ENCODE measurements at places on chromosomes 13 and 19.

DNA sequence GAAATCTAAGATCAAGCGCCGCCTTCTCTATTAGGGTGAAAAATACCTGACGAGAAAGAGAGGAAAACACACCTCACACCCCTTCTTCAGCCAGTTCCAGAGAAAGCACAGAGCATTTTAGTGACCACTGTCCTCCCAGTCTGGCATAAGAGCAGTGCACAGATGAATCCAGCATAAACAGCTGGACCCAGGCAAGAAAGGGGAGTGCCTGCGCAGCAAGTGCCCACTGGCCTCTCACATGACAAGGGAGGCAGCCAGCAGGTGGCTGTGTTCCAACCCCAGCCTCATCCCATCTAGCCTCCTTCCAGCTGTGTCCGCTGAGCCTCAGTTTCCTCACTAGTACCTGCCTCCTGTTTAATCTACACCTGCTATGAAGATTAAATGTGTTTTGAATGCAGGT, 8.0 kb downstream of the MED26 start:
- peak; percentile 40 for DNase-seq

GRCh38 chr13:37616131-37616530, 17.6 kb upstream of the POSTN start:
- DNase-seq, result no peak

- DNase-seq, result no peak
Measured at GRCh38 chr13:32246468-32246867, 68.7 kb downstream of the ZAR1L start.

GRCh38 chr13:42466123-42466522, 107.8 kb upstream of the TNFSF11 start:
- no peak for DNase-seq

DNA sequence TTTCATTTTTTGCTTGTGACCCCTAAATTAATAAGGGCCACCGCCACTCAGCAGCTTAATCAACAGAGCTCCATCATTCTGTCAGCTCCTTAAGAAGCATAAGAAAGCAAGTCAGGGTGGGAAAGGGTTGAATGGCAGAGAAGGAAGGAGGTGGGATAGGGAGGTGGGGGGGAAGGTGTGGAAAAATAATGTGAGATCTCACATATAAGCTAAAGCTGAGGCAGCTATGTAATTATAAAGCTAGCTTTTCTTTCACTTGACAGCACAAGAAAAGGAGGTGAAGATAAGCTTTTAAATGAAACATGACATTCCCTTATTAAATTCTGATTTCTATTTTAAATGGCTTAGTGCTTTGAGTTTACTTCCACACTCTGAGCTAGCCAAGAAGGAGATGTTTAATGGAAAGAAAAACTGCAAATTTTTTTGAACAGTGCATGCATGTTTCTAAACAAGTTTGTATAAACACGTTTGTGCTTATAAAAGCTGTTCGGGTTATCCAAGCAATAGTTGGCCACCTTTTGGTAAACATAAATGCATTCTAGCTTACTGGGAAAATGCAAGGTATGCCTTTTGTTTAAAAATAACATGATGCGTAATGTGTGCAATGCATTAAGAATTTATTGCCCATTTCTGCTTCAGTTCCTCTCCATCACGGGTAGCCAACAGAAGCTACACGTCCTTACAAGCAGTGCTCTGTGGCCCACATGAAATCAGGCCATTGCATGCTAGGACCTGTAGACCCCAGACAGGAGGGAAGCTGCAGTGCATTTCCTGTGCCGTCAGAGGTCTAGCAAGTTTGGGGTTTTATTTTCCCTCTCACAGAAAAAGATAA, 96.2 kb downstream of the LHFPL6 start:
- no peak for DNase-seq

- no peak for DNase-seq
Measured at GRCh38 chr19:36547001-36547732, 19.1 kb upstream of the ZNF260 start.

DNA sequence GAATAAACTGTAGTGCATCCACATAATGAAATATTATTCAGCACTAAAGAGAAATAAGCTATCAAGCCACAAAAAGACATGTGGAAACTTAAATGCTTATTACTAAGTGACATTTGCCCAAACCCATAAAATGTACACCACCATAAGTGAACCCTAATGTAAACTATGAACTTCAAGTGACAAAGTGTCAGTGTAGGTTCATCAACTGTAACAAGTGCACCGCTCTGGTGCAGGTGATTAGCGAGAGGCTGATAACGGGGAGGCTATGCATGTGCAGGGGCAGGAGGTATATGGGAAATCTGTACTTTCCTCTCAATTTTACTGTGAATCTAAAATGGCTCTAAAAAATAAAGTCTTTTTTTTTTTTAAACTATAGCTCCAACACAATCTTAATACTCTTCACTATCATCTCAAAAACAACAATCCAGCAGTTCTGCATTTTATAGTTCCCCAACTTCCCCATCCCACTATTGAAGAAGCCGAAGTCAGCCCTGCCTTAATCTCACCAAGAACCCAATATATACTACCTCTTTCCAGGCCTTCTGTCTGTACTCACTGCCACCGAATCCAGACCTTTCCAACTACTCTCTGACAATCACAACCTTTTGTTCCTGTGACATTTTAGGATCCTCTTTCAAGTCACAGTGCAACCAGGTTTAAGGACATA, 22.6 kb downstream of the ELF1 start:
- DNase-seq, result no peak

DNA sequence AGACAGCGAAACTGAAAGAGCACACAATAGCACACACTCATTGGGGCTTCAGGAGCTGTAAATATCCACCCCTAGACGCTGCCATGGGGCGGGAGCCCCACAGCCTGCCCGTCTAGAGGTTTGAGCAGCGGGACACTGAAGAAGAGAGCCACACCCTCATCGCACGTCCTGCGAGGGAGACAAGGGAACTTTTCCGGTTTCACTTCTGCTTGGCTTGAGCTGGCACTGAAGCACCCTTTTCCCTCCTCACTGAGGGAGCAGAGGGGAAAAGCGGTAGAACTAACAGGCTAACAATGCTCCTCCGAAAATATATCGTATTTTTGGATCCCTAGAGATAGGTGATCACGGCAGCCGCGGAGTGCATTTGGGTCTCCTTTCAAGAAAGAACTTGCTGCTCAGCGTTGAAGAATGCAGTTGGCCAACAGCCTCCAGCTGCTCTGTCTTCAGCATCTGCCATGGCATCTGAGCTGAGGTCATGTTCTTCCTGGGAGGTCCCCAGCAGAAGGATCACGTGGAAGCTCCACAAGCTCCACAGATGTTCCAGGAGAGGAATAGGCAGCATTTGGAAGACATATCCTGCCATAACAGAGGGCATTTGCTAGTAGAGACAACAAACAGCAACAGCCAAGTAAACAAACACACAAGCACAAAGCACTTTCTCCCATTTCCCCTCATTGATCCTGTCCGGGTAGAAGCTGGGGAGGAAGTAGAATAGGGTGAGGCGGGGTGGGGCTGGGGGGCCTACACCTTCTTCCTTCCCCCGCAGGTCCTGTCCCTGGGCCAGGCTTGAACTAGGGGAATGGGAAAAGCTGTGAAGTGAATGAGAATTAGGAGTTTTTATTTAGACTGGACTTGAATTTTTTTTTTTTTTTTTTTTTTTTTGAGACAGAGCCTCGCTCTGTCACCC, 44.8 kb upstream of the ALOX5AP start:
- peak; percentile 82 for DNase-seq

DNA sequence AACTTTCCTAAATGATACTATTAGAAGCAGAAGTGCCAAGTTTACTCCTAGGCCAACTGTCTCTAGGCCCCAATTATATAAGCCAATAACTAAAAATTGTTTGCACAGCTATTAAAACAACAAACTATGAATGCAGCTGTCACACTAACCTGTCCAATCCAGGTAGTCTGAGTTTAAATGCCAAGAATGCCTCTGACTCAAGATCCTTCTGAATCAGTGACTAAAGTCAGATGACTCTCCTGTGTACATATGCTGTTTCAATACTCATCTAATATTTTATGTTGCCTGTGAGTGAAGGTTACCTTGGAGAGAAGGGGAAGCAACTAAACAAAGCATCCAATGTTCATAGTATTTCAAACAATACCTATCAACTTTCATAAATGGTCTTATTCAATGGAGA, 257.0 kb downstream of the ENOX1 start:
- DNase-seq, result no peak

GRCh38 chr13:109750221-109750775, 36.1 kb downstream of the IRS2 start:
- no peak for DNase-seq

DNA sequence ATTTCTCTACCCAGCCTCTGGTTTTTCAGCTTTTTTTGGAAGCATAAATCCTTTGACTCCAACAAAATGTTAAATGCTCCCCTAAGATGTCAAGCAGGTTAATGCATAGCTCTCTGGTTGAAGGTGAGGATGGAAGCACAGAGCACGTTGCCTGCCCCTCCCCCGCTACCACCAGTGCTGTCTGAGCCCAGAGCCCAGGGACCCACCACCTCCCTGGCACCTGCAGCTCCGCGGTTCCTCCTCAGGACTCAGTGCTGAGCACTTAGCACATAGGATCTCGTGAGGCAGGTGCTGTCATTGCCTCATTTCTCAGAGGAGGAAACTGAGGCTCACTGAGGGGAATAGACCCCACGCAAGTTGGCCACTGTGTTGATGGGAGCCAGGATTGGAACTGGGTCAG, 48.6 kb downstream of the DPF1 start:
- DNase-seq, result no peak

DNA sequence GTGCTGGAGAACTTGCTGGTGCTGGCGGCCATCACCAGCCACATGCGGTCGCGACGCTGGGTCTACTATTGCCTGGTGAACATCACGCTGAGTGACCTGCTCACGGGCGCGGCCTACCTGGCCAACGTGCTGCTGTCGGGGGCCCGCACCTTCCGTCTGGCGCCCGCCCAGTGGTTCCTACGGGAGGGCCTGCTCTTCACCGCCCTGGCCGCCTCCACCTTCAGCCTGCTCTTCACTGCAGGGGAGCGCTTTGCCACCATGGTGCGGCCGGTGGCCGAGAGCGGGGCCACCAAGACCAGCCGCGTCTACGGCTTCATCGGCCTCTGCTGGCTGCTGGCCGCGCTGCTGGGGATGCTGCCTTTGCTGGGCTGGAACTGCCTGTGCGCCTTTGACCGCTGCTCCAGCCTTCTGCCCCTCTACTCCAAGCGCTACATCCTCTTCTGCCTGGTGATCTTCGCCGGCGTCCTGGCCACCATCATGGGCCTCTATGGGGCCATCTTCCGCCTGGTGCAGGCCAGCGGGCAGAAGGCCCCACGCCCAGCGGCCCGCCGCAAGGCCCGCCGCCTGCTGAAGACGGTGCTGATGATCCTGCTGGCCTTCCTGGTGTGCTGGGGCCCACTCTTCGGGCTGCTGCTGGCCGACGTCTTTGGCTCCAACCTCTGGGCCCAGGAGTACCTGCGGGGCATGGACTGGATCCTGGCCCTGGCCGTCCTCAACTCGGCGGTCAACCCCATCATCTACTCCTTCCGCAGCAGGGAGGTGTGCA, 587 bp downstream of the S1PR4 start:
- no peak for DNase-seq

DNA sequence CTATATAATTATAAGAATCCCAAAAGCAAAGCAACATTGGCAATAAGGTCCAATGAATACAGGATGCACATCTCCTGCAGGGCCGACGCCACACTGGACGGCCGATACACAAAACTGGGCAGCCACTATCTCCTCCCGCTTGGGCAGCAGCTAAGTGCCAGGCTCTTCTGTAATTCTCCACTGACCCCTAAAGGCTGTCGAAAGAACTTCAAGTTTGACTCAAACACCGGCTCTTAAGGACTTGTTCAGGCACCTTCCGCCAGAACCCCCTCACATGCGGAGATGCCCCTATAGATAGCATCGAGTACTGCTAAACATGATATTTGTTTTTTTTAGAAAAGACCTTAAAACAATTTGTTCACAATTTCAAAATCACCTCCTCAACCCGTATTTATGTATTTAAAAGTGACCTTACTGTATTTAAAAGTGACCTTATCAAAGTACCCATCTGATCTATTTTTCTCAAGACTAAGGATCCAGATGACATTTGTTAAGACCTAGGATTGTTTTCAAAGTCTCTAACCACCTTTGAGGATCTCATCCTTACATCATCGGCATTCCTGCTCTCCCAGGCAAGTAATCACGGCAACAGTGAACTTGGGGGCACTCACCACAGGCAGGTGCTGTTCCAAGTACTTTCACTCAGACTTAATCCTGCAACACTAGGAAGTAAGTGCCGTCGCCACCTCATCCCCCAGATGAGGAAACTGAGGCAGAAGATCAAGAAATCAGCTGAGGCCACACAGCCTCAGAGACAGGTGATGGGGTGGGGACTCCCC, 77.8 kb downstream of the TUBGCP3 start:
- DNase-seq, result peak; percentile 44

- DNase-seq, result no peak
Measured at GRCh38 chr13:44768239-44768638, 192.1 kb upstream of the TSC22D1 start.

GRCh38 chr19:53881482-53882390, at the start of gene PRKCG:
Gene PRKCG, plus strand, starts transcription at chr19:53882197. Its CDS starts 298 bp downstream, at chr19:53882495.
- peak; percentile 72 for DNase-seq

DNA sequence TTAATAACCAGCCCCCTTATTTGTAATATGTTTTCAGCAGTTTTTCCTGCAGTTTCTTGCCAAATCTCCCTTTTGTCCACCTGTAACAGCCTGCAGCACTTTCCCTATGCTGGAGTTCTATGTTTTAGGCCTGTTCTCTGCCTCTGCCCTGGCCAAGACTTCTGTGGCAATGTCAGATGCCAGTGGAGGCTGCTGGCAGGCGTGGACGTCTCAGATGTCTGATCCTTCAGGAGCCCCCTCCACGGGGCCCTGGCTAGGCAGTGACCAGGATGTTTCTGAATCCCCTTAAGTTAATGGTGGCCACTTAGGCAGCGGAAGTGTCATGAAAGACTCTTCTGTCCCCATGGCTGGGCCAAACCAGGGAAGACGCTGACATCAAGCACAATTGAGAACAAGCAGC, 40.8 kb downstream of the SIPA1L3 start:
- DNase-seq, result no peak

DNA sequence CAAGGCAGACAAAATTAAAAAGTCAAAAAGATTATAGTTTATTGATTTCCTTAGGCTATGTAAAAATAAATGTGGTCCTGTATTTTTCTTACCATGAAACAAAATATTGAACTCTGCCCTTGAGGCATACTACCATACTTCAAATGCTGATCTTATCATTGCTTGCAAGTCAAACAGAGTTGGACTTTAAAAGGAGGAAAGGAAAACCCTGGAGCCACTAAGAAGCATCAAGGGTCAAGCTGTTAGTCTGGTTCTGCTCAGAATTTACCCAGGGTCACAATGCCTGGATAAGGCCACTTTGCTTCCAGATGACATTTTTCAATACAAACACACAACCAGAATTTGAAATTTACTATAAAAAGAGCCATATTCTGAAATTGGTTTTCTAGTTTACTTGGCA, 2.2 kb upstream of the FREM2 start:
- no peak for DNase-seq
